ENCODE measurements at places on chromosomes 6 and 20.

- DNase-seq: no peak
These were observed 1586.7 kb downstream of the HACE1 start for GRCh38 chr6:103273048-103273447.

DNA sequence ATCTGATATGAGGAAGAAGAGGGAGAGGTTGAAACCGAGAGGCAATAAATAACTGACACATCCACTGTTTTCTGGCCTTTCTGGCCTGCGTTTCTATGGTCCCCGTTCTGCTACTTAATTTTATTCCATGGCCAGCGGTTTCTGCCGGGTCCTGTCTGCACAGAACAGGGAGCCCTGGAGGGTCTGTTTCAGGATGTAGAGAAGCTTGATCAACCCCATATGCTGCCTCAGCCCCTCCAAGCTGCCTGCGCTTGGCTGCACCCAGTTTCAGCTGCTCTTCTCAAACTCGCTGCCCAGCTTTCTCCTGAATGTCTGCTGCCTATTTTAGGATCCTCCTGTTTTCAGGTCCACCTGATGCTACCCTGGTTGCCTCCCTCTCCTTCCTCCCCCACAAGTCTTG lies 18.5 kb upstream of the PACSIN1 start:
- no peak for DNase-seq

DNA sequence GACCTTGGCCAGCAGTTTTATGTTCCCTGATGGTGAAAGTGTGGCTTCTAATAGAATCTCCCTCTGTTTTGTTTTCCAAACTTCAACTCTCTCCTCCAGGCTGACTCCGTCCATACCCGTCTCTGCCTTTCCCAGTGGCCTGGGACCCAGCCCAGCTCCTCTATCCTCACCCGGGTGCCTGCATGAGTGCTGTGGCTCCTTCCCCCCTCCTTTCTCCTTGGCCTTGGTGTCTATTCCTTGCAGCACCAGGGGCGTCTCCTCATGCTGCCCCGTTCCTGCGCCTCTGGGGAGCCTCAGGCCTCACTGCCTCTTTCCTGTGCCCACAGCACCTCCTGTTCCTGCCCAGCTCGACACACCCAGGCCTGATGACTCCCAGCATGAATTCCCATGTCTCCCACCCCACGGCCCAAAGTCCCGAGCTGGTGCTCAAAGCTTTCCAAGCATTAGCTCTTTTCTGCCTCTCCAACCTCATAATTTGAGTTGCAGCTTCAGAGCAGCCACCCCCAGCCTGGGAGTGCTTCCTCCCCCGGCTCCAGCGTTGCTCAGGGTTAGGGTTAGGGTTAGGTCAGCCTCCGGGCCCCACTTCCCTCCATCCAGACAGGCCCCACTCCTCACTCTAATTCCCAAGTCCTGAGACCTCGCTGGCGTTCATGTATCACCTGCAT lies 56.3 kb upstream of the AFDN start:
- DNase-seq: no peak

DNA sequence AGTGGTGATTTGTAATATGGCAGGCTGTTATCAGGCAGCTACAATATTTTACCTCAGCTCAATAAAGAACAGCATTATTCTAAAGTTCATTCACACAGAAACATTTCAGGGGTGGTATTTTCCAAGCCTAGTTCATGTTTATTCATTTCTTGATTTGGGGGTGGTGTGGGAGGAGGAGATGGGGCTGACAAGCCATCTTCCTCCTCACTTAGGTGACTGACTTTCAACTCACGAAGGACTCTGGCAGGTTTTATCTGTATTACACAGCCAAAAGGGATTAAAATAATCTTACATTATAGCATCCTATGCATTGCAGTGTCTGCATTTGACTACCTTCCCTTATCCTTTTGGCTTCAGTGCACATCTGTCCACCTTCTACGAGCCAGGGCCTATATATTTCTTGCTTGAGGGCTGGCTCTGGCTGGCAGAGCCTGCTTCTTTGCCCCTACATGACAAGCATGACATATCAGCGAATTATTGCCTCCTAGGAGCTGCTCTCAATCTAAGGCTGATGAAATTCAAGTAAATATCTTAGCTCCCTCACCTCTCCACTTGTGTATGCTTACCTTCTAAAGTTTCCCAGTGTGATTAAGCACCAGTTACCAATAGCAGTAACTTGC lies 20.0 kb downstream of the KHDRBS2 start:
- DNase-seq: no peak

GRCh38 chr20:58440021-58440767 lies 51.2 kb downstream of the VAPB start:
- DNase-seq: no peak

DNA sequence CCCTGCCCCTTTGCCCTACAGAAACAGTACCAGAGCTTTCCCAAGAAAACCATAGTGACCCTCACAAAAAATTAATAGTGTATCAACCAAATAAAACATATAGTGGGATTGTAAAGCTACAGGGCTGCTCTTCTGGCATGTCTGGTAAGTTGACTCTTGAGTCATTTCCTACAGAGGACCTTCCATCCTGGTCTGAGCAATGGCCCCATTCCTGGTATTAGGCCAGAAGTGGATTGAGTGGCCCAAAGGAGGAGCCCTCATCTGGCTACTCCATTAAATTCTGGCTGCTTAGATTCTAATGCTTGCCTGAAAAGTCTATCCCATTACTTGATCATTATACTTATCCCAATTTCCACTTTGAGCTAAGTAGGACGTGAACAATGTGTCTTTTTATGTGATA lies 150.9 kb upstream of the HMGN3 start:
- no peak for DNase-seq

- no peak for DNase-seq
These were observed 108.5 kb upstream of the RALGAPA2 start for GRCh38 chr20:20820785-20821483.

DNA sequence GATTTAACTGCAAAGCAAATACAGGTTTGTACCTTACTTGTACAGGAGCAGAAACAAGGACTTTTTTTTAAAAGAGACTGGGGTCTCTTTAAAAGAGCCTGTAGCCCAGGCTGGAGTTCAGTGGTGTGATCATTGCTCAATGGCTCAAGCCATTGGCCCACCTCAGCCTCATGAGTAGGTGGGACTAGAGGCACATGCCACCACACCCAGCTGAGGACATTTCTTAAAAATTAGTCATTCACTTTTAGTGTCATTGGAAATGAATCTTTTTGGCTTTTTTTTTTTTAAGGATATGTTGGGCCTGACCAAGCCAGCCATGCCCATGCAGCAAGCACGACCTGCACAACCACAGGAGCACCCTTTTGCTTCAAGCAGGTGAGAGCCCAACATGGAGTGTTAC lies 16.9 kb downstream of the SEC23B start:
- no peak for DNase-seq

- DNase-seq: no peak
These were observed 108.6 kb downstream of the FIG4 start for GRCh38 chr6:109799664-109800063.

DNA sequence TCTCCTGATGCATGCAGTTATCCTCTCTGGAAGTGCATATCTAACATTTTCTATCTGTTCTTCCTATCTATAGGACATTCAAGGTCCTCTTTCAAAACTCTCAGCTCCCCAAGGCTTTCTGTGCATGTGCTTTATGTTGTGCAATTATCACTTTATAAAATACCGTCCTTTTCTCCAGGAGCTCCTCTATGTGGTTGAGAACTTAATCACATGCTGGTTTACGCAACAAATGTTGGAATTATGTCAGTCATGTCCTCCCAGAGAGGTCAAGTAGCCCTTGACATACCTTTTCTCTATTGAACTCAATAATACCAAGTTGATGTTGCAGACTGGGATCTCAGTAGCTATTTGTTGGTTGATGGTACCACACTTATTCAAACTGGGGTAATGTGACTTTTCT lies 388.4 kb downstream of the BTBD3 start:
- DNase-seq: no peak

DNA sequence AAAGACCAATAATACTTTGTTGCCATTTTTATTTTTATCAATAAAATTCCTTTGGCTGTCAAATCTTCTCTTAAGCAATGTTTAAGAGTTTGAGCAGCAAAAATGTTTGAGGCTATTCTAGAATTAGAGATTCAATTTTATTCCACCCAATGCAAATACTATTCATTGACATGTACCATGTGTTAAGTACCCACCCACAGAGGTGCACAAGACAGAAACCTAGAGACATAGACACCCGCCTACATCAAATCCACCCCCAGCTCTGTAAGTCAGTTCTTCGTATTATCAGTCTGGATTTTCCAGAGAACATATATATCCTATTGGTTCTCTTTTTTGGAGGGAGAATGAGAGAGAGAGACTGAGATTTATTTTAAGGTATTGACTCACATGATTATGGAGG lies 463.7 kb downstream of the EPM2A start:
- DNase-seq: no peak

GRCh38 chr20:34029415-34029814 lies 35.7 kb downstream of the RALY start:
- no peak for DNase-seq

Data from activated naive CD4-positive, alpha-beta T cell treated with Interleukin-2 at 50 U/mL for 16 hours (primary cell).